ENCODE measurements at places on chromosomes 3 and 15.

DNA sequence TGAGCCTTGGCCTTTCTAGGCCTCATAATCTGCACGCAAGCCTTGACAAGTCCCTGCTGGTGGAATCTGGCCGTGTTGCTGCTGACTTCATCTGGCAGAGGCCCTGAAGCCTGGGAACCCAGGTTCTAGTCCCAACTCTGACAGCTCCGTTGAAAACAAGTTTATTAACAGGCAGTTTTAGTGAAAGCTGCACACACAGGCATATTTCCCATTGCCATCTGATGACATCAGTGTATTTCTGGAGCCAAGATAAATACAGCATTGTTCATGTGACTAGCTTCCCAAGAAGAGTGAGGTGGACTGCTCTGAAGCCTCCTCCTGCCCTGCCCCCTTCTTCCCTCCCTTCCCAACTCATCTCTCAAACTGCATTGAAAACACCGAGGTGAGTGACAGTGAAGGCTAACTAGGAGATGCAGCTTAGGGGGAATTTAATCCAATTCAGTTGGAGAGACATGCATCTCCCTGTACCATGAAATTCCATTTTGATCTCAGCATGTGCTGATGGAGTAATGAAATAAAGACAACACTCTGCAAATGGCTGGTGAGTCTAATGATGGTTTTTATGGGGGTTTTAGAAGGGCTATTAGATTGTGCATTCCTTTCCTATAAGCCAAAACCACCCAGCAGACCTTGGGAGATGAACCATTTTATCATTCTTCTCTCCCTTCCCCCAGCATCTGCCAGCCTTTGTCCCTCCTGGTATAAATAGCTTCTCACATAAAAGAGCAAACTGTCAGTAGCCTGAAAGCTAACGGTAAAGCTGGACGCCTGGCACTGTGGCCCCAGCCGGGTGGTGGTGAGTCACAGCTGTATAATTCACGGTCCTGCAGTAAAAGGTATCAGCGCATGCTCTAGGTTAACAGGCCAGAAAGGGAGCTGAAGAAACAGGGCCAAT, 38.0 kb downstream of the PRICKLE2 start:
- no peak for DNase-seq

GRCh38 chr3:191682961-191683360, 222.0 kb downstream of the PYDC2 start:
- no peak for DNase-seq

- DNase-seq: no peak
Measured at GRCh38 chr3:164302622-164303021, 775.7 kb downstream of the SI start.

DNA sequence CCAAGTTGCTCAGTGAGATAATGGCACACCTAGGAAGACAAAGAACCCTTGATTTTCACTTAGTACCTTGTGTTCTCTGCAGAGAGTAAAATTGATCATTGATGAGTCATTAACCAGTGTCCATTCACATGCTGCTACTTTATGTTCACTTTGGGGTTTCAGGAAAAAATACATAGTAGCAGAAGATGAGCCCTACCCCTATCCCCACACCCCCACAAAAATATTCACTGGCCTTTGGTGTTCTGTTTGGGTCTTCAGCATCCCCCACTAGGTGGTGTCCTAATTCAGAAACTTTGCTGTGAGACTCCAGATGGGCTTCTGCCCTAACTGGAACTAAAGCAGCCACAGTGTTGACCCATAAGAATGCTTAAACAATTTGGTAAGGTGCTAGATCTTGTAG, 178.8 kb downstream of the KLHL25 start:
- no peak for DNase-seq

DNA sequence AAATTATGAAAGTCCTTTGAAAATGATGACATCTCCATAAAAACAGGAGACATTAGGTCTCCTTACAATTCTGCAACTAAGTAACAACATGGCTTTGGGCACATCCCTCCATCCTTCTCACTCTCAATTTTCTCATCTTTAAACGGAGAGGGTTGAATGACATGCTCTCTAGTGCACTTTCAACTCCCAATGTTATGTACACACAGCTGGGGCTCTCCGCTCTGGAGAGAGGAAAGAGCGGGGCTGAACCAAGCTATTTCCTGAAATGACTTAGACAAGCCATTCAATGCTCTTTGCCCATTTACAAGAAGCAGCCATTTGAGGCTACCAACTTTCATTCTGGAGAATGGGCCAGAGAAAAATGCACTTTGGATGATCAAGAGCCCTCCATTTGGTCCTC, 144.2 kb upstream of the BNIP2 start:
- no peak for DNase-seq

- DNase-seq: no peak
Measured at GRCh38 chr3:43259626-43260025, 26.7 kb upstream of the SNRK start.

- no peak for DNase-seq
Measured at GRCh38 chr15:82572311-82572710, 32.1 kb upstream of the RPS17 start.

GRCh38 chr3:27758083-27758482, 36.0 kb upstream of the EOMES start:
- no peak for DNase-seq

GRCh38 chr15:98308117-98308516, 340.2 kb upstream of the IGF1R start:
- no peak for DNase-seq

DNA sequence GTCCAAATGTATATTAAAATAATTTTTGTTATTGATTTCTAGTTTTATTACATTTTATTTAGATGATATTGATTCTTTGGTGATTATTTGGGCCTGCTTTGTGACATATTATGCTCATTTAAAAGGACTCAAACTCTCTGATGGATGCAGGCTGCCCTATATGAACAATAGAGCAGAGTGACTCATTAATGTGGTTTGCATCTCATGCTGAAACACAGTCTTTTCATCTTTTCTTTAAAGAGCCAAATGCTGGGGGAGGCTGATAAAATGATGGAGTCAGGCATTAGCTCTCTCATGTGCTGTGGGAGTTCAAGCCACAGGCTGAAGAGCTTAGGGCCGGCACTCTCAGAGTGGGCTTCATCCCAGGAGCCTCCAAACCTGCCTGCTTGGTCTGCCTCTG, 7.2 kb downstream of the PLA1A start:
- DNase-seq: no peak

- no peak for DNase-seq
Measured at GRCh38 chr3:135966271-135966961, 888 bp downstream of the PPP2R3A start.

- DNase-seq: no peak
Measured at GRCh38 chr15:90287946-90288345, 22.5 kb downstream of the NGRN start.

GRCh38 chr15:65085207-65085753, 8.7 kb downstream of the KBTBD13 start:
- DNase-seq: no peak

DNA sequence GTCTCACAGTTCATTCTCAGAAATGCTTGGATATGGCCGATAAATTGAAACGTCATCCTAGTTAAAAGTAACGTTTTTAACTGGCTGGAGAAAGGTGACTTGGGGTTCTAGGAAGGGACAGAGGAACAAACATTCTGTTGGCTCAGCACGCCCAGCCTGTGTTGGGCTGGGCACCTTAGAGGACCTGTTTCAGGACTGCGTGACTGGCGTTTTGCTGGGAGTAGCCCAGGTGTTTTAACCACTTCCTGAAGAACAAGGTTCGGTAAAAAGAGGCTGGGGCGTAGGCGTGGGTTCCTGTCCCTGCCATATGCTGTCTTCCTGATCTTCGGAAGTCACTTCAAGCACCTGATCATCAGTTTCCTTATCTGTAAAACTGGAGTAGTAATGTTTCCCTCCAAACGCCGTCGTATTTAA, 1.1 kb upstream of the TLNRD1 start:
- DNase-seq: peak; percentile 15

DNA sequence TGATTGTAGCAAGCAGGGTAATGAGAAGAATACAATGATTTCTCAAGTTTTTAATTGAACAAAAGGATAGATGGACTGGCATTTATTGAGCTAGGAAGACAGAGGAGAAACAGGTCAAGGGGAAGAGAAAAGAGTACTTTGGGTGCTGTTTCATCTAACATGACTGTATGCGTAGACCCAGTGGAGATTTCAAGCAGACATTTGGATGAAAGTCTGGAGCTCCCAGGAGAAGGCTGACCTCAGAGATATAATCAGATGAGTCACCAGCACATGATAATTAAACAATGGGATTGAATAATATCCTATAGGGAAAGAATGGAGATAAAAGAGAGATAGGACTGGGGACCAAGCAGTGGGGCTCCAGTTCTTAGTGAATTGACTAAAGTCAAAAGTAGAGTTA, 194.9 kb downstream of the ARRDC4 start:
- DNase-seq: no peak

GRCh38 chr15:65421360-65422215, 1.2 kb downstream of the IGDCC4 start:
- DNase-seq: no peak

DNA sequence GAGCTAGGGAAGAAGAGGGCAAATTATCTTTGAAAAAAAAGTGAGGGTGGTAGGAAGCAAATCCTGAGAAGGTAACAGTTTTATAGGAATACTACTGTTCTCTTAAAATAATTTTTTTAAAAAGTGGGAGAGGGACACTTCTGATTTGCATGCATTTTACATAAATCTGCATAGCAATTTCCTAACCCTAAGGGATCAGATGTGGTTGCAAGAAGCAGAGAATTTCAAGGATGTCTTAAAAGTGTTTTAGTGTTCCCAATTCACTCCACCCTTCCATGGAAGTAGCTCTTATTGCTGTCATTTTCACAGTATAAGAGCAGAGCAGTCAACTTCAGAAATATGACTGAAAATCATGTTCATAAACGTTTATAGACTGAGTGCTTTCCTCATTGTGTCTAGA, 27.8 kb upstream of the RIOX2 start:
- no peak for DNase-seq

- DNase-seq: no peak
Measured at GRCh38 chr3:30544812-30545211, 61.6 kb upstream of the TGFBR2 start.

GRCh38 chr15:82040862-82041261, 5.0 kb downstream of the MEX3B start:
- DNase-seq: no peak

- DNase-seq: no peak
Measured at GRCh38 chr3:73603762-73604171, 21.0 kb downstream of the PDZRN3 start.

DNA sequence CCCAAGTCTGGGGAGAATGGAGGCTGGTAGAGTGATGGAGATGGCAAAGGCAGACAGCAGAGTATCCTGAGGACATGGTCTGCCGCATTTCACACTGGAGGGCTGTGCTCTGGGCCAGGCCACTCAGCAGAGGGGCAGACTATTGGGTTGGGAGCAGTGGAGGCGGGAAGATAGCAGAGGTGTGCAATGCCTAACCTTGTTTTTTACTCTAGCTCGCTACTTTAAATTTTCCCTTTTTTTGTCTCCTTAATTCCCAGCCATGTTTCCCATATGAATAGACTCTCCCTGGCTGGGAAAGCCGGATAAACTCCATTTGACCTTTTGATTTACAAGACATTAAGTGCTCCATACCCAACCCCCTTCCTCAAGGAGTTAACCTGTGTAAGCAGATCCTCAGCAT, 33.5 kb upstream of the ST6GAL1 start:
- DNase-seq: no peak

DNA sequence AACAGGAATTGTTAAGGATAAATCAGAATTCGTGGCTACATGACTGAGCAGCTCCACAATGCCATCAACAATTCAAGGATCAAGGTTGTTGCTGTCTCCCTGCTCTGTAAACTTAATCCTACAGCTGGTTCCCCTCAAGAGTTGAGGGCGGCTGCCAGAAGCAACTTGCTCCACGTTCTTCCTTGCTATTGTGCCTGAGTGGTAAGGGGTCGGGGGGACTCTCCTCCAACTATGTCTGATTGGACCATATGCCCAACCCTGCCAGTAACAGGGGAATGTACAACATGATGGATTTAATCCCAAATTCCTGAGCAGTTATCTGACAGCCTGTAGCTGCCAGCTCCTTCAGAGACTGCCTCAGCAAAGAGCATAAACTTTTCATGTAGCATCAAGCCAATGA, 37.9 kb upstream of the MECOM start:
- no peak for DNase-seq

GRCh38 chr3:109943181-109943580, 605.8 kb upstream of the DPPA4 start:
- no peak for DNase-seq

DNA sequence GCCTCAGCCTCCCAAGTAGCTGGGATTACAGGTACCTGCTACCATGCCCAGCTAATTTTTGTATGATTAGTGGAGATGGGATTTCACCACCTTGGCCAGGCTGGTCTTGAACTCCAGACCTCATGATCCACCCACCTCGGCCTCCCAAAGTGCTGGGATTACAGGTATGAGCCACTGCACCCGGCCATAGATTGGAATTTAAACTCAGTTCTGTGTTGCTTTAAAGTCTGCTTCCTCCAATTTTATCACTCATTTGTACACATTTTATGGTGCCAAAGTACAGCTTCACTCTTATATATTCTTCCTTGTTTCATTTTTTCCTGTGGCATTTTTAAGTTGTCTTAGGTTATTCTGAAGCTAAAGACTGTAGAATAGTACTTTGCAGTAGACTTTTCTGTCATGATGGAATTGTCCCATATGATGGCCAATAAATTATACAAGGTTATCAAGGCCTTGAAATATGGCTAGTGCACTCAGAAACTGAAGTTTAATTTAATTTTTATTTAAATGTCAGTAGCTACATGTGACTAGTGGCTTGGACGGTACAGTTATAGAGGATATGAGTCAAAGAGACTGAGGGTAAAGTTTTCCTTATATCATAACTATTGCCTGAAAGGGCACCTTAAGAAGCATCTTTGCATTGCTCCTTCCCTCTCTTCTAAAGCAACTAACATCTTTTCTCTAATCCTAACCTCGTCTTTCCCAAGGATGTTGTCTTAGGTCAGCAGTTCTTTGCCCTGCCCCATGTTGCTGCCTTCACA, 28.1 kb downstream of the ATP11B start:
- DNase-seq: no peak

DNA sequence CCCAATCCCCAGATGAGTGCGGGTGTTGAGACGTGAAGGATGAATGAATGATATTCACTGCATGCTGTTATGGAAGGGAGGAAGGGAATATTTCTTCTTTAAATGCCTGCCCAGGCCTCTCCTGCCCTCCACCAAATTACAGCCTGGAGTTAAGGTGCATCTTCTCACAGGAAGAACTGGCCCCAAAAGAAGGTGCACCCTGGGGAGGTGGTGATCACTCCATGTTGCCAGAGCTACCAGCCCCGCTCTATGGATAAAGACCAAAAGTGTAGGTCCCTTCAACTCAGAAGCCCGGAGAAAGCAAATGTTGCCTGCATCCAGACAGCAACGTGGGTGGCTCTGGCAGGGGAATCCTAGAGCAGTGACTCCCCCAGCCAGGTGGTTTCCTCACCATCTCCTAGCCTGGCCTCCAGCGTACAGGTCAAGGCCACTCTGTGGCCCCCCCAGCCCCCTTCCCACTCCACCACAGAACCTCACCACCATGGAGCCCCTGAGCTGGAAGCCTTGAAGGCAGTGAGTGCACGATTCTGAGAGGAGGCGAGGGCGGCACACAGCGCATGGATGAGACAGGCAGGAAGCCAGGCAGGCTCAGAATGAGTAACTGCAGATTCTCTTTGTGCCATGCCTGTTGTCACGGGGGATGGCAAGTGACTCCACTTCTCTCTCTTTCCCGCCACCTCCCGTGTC, 3.5 kb upstream of the VIPR1 start:
- no peak for DNase-seq

All from stimulated activated CD8-positive, alpha-beta memory T cell treated with anti-CD3 and anti-CD28 coated beads, Interleukin-2, amount 100 ng/mL, for 1 hour (primary cell).